ENCODE measurements at places on chromosomes 12 and 14. TPM values are rescaled to one million over a fixed set of nuclear protein-coding genes. Genes with fewer than 3 reads are reported as not detected.

DNA sequence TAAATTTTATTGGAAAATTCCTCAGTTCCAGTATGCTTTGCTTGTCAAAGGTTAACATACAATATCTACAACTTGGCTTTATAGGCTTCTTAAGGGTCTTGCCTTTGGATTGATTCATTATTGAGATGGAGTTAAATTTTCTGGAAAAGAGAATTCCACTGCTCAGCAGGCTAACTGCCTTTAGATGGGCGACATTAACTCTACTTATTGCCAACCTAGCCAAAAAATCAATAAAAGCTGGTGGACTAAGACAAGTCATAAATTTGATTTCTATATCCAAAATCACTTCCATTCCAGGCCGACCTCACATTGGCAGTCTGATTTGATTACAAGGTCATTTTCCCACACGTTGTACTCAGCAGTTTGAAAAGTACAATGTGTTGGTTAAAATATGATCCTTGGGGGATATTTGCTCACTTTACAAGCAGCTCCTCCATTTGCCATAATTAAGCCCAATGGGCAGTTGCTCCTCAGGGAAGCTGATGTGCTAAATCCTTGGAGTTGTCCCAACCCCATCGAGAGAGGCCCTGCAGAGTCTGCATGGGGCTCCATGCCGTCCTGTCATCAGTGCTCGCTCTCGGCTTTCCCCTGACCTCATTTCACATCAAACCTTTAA lies 36.1 kb upstream of the CRY1 start:
- no peak overlapping the region for H3K4me3 ChIP-seq
- H3K36me3 ChIP-seq = no peaks in the 10 kb centered on the region
- no peak for DNase-seq
- no peak overlapping the region for H3K27ac ChIP-seq

DNA sequence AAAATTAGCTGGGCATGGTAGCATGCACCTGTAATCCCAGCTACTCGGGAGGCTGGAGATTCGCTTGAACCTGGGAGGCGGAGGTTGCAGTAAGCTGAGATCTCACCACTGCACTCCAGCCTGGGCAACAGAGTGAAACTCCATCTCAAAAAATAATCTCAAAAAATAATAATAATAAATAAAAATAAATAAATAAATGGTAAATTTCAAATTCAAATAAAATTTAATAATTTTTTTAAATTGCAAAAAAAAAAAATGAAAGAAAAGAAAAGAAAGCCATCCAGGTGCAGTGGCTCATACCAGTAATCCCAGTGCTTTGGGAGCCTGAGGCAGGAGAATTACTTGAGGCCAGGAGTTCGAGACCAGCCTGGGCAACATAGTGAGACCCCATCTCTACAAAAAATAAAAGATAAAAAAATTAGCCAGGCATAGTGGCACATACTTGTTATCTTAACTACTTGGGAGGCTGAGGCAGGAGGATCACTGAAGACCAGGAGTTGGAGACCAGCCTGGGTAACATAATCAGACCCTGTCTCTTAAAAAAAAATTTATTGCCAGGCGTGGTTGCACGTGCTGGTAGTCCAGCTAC lies 36.4 kb downstream of the ALDH2 start:
- H3K27me3 ChIP-seq = no peaks in the 10 kb centered on the region
- no peaks in the 10 kb centered on the region for H3K4me1 ChIP-seq
- no peak for DNase-seq
- no peak overlapping the region for H3K4me3 ChIP-seq
- H3K27ac ChIP-seq = no peak overlapping the region

DNA sequence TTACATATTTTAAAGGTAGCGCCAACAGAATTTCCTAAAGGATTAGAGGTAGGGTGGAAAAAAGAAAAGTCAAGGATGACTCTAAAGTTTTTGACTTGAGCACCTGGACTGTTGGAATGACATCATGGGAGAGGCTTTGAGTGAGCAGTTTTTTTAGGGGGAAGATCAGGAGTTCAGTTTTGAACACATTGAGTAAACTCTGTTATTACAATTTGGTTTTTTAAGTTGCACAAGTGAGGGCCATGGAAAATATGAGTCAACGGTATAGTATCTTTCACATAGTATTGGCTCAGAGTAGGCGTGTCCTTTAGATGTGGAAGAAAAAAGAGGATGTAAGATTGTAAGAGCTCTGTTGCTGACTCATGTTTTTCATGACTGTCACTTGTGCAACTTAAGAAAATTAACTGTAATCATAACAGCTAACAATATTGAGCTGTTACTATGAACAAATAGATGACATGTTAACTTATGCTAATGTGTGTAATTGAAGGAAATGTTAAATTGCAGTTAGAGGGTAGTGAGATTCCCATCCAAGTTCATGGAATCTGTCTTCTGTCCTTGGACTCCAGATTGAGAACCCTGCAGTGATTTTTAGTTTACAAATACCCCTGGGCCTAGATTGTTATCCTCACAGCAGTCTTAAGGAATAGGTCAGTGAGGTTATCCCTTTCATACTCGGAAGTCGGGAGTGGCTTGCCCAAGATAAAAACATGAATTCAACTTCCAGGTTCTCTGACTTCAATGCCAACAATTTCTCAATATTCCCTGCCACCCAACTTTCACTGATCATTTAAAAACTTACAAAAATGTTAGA lies 48.2 kb upstream of the ATP2B1 start:
- H3K4me3 ChIP-seq = peak overlapping the region; percentile 4
- H3K27me3 ChIP-seq = no peaks in the 10 kb centered on the region
- peaks cover 29% of the 10 kb centered on the region for H3K4me1 ChIP-seq
- H3K27ac ChIP-seq = peak overlapping the region; percentile 56
- H3K36me3 ChIP-seq = no peaks in the 10 kb centered on the region
- DNase-seq = no peak

DNA sequence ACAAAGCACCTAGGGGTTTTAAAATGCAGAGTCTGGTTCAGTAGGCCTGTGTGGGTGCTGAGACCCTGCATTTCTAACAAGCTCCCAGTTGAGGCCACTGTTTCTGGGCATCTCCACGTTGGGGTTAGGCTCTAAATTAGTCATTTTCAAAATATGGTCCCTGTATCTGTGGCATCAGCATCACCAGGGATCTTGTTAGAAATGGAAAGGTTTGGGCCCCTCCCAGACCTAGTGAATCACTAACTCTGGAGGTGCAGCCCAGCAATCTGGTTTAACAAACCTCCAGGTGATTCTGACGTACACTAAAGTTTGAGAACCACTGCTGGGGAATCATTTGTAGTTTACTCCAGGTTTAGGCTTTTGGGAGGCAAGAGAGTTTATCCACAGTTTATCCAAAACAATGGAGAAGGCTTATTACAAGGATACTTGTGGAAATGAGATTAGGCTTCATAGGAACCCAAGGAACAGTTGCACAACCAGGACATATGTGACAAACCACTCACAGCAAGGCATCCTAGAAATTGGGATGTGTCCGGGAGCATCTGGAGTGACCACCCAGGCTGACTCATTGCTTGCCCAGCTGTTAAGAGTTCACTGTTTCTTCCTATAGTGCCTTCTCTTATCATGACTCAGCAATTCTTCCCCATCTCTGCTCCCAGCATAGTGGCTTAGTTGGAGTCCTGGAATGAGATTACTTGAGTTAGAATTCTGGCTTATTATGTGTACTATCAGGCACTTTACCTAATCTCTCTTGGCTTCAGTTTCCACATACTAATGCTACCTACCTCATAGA lies 71.6 kb upstream of the STXBP6 start:
- no peak overlapping the region for H3K4me3 ChIP-seq
- no peak overlapping the region for H3K27ac ChIP-seq
- H3K36me3 ChIP-seq = no peaks in the 10 kb centered on the region

- no peak overlapping the region for H3K27ac ChIP-seq
- no peak overlapping the region for H3K4me3 ChIP-seq
- H3K36me3 ChIP-seq = no peaks in the 10 kb centered on the region
- no peaks in the 10 kb centered on the region for H3K27me3 ChIP-seq
- DNase-seq = no peak
Observed at GRCh38 chr14:85016496-85016895, 513.4 kb upstream of the FLRT2 start.

GRCh38 chr12:30822385-30823155 lies 67.8 kb upstream of the CAPRIN2 start:
- H3K27ac ChIP-seq = peak overlapping the region; percentile 84
- H3K36me3 ChIP-seq = peaks cover 7% of the 10 kb centered on the region
- H3K27me3 ChIP-seq = peaks cover 80% of the 10 kb centered on the region
- peak overlapping the region; percentile 95 for H3K4me3 ChIP-seq

- no peaks in the 10 kb centered on the region for H3K36me3 ChIP-seq
- H3K27me3 ChIP-seq = no peaks in the 10 kb centered on the region
- no peak overlapping the region for H3K4me3 ChIP-seq
- H3K27ac ChIP-seq = no peak overlapping the region
- no peak for DNase-seq
- no peaks in the 10 kb centered on the region for H3K4me1 ChIP-seq
Observed at GRCh38 chr12:116990971-116991966, 80.5 kb downstream of the FBXW8 start.

- no peak overlapping the region for H3K4me3 ChIP-seq
- H3K36me3 ChIP-seq = peaks cover 13% of the 10 kb centered on the region
- no peaks in the 10 kb centered on the region for H3K4me1 ChIP-seq
- DNase-seq = no peak
- no peaks in the 10 kb centered on the region for H3K27me3 ChIP-seq
Observed at GRCh38 chr14:105220699-105221597, 27.4 kb upstream of the BTBD6 start.

DNA sequence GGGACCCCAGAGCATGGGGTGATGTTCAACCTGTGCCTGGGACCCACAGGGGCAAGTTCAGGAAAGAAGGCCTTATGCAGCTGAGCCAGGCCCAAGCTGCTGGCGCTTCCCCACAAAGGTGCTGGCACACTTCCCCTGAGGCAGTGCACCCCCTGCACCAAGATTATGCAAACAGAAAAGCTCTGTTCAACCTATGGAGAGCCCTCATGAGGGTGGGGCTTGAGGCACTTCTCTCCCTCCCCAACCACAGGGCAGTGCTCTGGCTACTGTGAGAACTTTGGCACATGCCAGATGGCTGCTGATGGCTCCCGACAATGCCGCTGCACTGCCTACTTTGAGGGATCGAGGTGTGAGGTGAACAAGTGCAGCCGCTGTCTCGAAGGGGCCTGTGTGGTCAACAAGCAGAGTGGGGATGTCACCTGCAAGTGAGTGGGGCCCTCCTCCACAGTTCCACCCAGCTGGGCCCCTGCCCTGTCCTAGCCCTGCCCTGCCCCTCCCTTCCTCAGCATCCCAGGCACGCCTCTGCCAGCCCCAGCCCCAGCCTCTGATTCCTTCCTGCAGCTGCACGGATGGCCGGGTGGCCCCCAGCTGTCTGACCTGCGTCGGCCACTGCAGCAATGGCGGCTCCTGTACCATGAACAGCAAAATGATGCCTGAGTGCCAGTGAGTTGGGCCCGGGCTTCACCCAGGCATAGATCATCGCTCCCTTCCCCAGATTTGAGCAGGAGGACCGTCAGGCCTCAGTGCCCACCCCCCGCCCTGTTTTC lies 5.5 kb upstream of the NXPH4 start:
- peaks cover 29% of the 10 kb centered on the region for H3K27me3 ChIP-seq
- H3K36me3 ChIP-seq = no peaks in the 10 kb centered on the region
- H3K4me1 ChIP-seq = peaks cover 24% of the 10 kb centered on the region
- no peak overlapping the region for H3K27ac ChIP-seq

DNA sequence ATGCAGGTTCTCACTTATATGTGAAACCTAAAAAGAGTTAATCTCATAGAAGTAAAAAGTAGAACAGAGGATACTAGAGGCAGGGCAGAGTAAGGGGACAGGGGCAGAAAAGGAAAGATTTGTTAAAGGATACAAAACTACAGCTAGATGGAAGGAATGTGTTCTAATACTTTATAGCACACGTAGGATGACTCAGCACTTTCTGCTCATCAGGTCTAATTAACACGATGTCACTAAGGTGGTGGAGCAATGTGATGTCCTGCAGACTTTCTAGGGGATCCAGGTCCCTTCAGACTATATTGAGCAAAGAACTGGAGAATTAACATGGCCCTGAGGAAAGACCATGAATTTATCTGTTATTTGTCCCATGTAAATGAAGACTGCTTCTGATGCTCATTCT lies 80.8 kb upstream of the CMKLR1 start:
- no peaks in the 10 kb centered on the region for H3K4me1 ChIP-seq
- no peak for DNase-seq
- H3K27ac ChIP-seq = peak overlapping the region; percentile 48
- no peaks in the 10 kb centered on the region for H3K36me3 ChIP-seq
- H3K27me3 ChIP-seq = peaks cover 12% of the 10 kb centered on the region
- H3K4me3 ChIP-seq = no peak overlapping the region

- peaks cover under 1% of the 10 kb centered on the region for H3K36me3 ChIP-seq
- H3K27me3 ChIP-seq = peaks cover 19% of the 10 kb centered on the region
- H3K4me1 ChIP-seq = no peaks in the 10 kb centered on the region
- H3K4me3 ChIP-seq = no peak overlapping the region
- DNase-seq = no peak
Observed at GRCh38 chr14:32597771-32598170, 268.7 kb downstream of the AKAP6 start.

DNA sequence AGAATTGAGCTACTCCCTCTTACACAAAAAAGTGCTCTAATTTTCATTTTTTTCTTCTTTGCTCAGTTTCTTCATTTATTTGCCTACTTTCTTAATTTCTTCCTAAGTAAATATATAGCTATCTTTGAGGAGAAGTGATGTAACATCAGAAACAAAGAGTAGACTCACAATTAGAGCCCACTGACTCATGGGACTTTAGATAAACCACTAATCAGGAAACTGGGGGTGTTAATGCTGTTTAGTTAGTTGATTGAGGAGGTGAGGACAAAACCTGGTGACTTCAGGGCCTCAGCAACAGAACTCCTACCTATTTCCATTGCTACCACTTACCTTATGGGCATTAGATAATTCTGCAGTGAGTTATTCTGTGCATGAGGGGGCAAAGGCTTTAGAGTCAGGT lies 151.7 kb downstream of the MON2 start:
- H3K27ac ChIP-seq = no peak overlapping the region
- H3K27me3 ChIP-seq = no peaks in the 10 kb centered on the region
- H3K4me1 ChIP-seq = peaks cover 6% of the 10 kb centered on the region
- peaks cover 2% of the 10 kb centered on the region for H3K36me3 ChIP-seq

DNA sequence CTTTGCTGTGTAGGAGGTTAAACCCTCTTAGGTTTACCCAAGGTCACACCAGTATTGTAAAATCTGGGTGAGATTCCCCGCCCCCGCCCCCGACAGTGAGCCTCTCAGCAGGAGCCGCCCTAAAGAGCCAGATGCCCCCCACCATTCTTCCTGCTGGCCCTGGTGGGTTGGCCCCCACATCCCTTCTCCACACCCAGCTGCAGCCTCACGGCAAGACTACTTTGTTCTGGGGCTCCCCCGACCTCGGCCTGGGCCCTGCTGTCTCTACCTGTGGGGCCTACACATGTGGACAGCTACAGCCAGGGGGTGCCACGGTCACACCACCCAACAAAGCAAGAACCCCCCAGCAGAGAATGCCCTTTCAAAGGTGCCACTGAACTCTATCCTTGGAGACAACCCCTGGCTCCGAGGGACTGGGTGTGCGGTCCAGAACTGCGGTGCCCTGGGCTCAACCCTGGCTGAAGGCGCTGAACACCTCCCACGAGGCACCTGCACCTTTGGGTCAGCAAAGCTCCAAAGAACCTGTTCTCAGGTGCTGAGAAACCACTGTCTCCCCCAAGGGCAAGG lies 82.4 kb downstream of the WDR20 start:
- H3K27ac ChIP-seq = no peak overlapping the region
- no peak for DNase-seq
- H3K36me3 ChIP-seq = no peaks in the 10 kb centered on the region
- H3K27me3 ChIP-seq = no peaks in the 10 kb centered on the region
- peaks cover 10% of the 10 kb centered on the region for H3K4me1 ChIP-seq

ASCL1 gene
- not detected for total RNA-seq

FSCB gene
- not detected for total RNA-seq

VWF gene
- total RNA-seq = 4.1 TPM

TMEM121 gene
- 2.6 TPM for total RNA-seq

TSHR gene
- total RNA-seq = 0.50 TPM

PGF gene
- total RNA-seq = not detected
